ENCODE measurements at places on chromosomes 12 and 14. TPM values are rescaled to one million over a fixed set of nuclear protein-coding genes. Genes with fewer than 3 reads are reported as not detected.

- no peak for DNase-seq
These were observed 5.2 kb downstream of the SMAGP start for GRCh38 chr12:51265024-51265423.

GRCh38 chr12:11756022-11756421 lies 106.5 kb downstream of the ETV6 start:
- no peak for DNase-seq

GRCh38 chr12:130339951-130340350 lies 2.3 kb downstream of the PIWIL1 start:
- peak; percentile 40 for DNase-seq

GRCh38 chr14:87001333-87001732 lies 991.6 kb downstream of the GALC start:
- no peak for DNase-seq

DNA sequence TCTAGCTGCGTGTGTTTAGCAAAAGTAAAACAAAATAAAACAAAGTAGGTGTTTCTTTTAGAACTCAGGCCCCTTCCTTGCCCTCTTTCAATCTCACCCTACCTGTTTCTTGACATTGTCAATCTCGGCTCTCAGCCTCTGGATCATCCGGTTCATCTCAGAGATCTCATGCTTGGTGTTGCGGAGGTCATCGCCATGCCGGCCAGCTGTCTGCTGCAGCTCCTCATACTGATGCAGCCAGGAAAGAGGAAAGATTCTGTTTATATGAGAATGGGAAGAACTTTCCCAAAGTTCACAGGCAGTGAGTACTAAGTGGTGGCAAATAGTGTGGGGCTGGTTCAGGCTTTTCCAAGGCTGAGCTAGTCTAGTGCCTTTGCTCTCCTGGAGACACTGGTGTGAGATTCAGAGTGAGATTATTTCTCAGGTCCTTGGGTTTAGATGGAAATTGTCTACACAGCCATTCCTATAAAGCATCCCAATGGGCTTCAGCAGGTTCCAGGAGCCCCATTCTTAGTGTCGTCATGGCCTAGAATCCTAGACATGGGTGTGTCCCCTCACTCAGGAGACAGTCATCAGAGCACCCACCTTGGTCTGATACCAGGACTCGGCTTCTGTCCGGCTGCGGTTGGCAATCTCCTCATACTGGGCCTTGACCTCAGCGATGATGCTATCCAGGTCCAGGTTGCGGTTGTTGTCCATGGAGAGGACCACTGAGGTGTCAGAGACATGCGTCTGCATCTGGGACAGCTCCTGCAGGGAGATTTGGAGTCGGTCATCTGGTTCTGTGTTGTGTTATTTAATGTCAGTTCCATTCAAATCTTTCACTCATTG lies 3.0 kb downstream of the KRT5 start:
- DNase-seq = peak; percentile 5

- DNase-seq = peak; percentile 29
These were observed 20.3 kb upstream of the GNS start for GRCh38 chr12:64779354-64779974.

DNA sequence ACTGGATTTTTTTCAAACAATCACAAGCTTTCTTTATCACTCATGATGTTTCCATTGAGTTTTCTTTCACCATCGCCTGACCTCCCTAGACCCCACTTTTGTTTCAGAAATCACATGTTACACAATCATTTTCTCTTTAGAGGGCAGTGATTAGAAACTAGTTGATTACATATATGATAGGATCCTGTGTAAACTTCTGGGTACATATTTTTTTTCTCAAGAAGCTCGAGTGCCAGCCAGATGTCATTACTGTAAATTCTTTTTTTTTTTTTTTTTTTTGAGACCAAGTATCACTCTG lies 62.4 kb upstream of the PSMA6 start:
- DNase-seq = no peak

The ISM2 gene
- 1.2 TPM for total RNA-seq

The REP15 gene
- total RNA-seq = 58.5 TPM

The RNASE1 gene
- 189 TPM for total RNA-seq
